BE2C (cell line): ENCODE measurements at places on chromosomes 1 and 21.

GRCh38 chr1:66332548-66332901 is 201.4 kb upstream of the SGIP1 start:
- no peak for DNase-seq

- DNase-seq: no peak
These were observed 721.9 kb downstream of the PTPRU start for GRCh38 chr1:29958271-29958670.

DNA sequence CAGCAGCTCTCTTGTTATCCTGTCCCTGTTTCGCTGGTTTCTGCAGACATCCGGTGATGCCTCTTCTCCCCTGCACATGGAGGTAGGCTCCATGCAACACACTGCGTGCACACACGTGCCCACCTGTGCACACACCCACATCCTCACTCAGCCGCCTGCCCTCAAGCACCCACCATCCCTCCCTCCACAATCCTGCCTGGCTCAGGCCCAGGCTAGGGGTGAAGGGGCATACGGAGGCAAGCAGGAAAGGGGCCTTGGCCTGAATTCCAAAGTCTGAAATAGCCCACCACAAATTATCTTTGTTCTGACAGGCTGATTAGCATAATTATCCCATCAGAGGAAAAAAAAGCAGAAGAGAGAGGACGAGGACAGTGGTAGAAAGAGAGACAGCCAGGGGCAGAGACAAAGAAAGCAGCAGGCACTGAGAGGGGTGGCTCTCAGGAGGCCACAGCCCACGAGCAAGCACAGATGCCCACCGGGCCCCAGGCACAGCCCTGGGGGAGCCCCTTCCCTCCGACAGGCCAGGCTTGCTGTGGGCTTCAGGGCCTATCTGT is 73.2 kb downstream of the GRIK3 start:
- DNase-seq: no peak

DNA sequence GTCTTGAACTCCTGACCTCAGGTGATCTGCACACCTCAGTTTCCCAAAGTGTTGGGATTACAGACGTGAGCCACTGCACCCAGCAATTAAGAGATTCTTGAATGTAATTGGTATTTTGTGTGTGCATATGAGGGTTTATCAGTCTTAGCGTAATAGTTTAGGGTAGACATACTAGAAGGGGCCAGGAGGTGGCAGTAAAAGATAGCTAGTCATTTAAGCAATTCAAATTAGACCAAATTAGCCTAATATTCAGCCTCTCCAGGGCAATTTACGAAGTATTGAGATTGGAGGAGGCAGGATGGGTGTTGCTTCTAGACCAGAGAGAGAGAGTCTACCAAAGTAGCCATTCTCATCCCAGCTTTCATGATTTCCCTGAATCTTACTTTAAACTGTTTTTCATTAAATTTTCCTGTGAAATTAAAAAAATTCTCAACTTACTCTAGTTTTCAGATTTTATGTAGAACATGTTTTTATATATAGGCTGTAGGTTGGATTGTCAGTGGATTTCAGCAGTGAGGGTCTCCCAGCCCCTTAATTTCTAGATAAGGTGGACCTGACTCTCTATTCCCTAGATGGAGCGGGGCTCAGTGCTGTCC is 119.7 kb downstream of the HHAT start:
- DNase-seq: peak; percentile 63

DNA sequence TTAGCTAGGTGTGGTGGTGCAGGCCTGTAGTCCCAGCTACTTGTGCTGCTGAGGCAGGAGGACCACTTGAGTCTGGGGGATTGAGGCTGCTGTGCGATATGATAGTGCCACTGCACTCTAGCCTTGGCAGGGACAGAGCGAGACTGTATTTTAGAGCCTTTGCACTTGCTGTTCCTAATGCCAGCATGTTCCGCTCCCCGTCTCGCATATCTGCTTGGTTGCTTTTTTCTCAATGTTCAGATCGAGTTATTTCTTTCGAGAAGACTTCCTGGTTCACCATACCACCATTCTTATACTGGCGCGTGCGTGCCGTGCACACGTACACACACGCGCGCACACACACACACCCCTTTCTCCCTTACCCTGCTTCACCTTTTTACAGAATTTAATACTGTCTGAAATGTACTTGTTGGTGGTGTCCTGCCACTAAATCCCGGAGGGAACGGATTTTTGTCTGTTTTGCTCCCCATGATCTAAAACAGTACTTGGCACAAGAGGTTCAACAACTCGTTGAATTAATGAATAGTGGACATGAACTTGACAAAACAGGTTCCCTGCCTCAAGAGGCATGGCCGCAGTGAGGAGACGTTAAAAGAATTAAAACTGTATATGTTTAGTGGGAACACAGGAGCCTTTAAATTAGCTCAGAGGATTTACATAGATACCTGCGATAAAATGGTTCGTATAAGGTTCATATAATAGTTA is 1.1 kb upstream of the RPRD2 start:
- no peak for DNase-seq

DNA sequence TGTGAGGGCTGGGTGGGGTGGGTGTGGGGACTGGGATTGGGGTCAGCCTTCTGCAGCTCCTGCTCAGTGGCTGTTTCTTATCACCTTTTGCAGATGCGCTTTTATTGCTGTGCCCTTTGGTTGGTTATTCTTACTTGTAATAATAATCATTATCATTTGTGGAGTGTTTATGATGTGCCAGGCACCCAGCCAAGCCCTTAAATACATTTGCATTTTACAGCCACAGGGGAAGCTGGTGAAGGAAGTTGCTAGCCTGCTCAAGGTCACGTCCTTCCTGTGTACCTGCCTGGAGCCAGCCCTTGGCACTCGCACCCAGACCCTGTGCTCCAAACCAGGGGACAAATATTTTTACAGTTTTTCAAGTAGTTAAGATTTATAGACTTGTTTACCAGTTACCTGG is 144.0 kb downstream of the PGBD5 start:
- no peak for DNase-seq

- no peak for DNase-seq
These were observed 34.0 kb upstream of the BACE2 start for GRCh38 chr21:41133874-41134522.

DNA sequence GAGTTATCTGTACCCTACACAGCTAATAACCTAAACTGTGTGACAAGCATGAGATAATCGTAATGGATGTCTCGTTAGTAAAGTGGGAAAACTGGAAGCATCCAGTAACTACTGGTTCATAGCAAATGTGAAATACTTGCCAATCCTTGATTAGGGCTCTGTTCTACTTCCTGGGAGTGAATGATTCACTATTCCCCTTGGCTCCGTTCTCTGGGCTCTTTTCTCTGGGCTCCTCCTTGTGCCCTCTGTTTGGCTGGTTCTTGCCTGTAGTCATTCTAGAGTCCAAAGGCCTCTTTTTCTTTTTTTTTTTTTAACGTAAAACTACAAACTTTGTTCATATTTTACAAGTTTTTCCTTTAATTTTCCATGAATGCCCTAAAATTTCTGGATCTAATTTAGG is 465.8 kb upstream of the PLXNA2 start:
- DNase-seq: no peak

DNA sequence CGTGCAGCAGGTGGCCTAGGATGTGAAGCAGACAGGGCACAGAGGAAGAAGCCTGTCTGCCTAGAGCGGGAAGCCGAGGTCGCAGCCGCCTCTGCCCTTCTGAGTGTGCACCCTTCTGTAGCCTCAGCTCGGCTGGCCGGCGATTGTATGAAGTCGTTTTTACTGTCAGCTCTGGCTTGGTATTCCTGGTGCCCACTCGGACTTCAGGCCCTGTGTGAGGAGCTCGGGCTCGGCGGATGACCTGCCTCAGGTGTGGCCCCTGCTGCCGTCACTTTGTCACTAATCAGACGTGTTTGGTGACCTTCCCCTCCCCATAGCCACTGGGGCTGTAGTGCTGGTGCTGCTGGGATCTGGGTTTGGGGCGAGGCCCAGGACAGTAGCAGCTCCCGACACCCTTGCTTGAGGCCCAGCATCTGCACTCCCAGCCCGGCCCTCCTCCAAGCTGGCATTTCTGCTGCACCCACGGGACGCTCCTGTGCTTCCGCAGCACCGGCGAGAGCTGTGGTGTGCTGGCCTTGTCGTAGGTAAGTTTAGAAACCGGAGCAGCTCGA is 18.1 kb downstream of the SLX9 start:
- no peak for DNase-seq

- DNase-seq: no peak
These were observed 145.5 kb upstream of the DMRTA2 start for GRCh38 chr1:50568782-50569181.

DNA sequence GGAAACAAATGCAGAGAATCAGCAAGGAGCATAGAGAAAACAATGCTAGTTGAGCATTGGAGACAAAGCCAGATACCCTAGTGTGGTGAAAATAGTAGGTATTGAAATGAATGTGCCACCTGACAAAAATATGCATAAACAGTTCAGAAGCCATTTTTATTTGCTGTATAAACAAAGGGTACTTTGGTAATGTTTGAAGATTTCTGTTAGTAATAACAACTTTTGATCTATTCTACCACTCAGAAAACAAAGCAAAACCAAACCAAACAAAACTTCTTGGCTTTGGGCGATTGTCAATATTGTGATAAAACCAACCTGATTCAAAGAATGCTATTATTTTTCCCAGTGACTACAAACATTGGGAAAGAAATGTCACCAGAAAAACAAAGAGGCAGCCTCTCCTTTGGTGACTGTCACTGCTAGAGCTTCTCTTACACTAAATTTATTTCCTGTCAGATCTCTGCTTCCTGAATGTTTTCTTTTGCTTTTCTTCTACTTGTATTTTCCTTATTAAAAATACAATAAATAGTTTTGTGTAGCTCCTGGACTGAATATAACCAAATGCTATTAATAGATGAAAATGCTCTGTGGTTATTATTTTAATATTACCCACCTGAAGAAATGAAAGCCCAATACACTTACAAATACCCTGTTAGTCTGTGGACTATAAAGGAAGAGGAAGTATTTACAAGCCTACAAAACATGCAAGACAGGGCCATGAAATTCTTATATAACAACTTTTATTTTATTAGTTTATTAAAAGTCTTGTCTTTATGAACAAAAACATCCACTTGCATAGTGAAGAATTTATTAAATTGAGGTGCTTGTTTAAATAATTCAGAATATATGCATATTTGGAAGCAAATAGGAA is 5.7 kb downstream of the ATP6V1G3 start:
- DNase-seq: no peak

DNA sequence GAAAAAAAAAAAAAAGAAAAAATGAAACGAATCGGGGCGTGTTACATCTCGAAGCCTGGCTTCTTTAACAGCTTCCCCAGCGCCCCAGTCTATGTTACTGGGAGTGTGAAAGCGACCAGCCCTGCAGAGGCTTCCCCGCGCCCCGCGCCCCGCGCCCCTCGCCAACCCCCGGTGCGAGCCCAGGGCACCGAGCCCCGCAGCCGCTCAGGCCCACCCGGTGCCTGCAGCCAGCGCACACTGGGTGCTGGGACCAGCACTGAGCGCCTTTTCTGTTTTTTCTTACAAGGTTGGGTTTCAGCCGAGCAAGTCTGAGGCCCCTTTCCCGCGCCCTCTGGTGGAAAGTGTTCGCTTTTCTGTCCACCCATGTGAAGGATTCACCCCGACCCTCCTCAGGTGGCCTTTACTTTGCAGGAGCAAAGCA is 42.1 kb upstream of the ZNF496 start:
- DNase-seq: peak; percentile 25

DNA sequence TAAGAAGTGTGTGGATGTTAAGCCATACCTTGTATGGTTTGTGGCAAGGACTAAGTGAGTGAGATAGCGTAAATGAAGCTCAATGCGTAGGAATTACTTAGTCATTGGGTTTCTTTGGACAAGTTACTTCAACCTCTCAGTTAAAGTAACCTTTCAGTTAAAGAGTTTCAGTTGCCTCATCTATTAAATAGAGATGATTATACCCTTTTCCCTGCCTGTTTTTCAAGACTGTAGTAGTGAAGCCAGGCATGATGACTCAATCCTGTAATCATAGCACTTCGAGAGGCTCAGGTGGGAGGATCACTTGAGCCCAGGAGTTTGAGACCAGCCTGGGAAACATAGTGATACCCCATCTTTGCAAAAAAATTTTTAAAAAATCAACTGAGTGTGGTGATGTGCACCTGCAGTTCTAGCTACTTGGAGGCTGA is 6.3 kb downstream of the ZMPSTE24 start:
- no peak for DNase-seq

GRCh38 chr1:20729155-20729931 is 3.2 kb downstream of the SH2D5 start:
- no peak for DNase-seq

DNA sequence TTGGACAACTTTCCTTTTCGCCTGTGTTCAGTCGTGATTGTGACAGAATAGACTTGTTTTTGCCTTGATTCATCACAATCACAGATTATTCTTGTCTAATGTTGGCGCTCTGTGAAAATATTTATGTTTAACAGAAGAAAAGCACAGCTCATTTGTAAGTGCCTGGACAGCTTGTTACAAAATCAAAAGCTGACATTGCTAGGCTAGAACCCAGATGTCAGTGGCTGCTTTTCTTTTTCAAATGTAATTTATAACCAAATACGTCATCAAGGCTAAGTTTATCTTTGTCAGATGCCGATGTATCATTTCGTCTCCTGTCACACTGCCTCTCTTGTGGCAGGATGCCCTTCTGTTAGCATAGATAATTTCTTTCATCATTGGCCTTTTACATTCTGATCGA is 1227.3 kb downstream of the PLA2G4A start:
- DNase-seq: no peak

DNA sequence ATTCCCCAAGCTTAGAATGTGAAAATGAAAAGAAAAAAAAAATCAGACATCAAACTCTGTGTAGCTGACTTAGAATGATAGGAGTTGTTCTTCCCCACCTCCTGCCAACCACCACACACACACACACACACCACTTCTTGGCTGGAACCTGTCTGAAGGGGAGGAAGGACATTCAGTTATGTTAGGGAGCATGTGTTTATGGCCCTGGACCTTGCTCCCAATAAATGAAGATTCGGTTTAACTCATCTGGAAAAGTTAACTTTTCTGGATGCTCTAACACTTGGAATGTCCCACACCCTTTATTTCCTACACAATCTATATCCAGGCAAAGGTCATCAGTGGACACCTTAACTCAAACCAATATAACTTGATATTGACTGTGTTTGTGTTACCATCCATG is 112.4 kb downstream of the DAB1 start:
- DNase-seq: no peak

DNA sequence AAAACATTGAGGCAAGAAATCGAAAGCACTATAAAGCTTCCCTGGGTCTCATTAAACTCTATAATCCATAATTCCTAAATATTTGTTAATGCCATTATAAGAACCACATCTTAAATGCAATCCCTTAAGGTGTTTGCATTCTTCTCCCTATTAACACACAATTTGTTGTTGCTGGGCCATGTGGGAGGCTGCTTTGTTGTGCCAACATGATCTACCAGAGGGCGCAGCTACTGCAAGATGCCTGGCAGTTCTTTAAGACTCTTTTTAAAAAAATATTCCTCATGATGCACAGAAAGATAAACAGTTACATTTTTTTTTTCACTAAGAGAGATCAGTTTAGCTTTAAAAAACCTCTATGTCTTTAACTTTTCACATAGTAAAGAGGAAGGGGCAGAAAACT is 39.0 kb upstream of the BCAS2 start:
- DNase-seq: no peak
